Left lobe of liver (tissue), 2 donors: ENCODE measurements at places on chromosomes 5 and 9. TPM values are rescaled to one million over a fixed set of nuclear protein-coding genes. Genes with fewer than 3 reads are reported as not detected.

- DNase-seq, result no peak
Observed at GRCh38 chr9:89702401-89702800, 97.6 kb downstream of the GADD45G start.

- DNase-seq, result no peak
Observed at GRCh38 chr9:19788152-19788551, 685 bp downstream of the SLC24A2 start.

GRCh38 chr9:129710169-129710453 lies 42.7 kb downstream of the PTGES start:
- no peak for DNase-seq

DNA sequence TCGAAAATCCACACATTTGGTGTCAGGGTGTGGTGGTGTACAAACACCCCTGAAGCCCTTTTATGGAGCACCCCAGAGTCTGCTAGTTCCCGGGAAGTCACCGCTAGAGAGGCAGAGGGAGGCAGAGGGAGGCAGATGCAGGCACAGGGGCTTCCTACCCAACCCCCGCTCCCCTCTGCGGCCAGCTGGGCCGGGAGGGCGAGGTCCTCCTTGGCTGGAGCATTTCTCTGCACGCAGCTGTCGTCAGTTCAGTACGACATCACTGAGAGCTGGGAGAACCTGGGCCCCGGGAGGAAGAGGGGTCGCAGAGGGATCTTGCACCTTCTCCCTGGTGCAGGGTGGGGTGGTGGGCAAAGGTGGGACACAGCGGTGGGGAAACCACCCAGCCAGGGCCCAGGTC lies 15.8 kb upstream of the UBAC1 start:
- no peak for DNase-seq

DNA sequence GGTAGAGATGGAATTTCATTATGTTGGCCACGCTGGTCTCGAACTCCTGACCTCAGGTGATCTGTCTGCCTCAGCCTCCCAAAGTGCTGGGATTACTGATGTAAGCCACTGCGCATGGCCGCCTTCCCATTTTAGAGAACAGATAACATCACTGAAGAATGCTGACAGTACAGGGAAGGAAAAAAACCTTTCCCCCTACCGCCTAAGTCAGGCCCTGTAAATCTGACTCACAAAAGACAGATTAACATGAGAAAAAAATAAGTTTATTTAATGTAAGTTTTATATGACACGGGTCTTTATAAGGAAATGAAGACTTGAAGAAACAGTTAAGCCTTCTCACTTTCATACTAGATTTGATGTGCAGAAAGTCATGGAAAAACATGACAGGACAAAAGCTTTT lies 227.2 kb upstream of the ZNF608 start:
- no peak for DNase-seq

DNA sequence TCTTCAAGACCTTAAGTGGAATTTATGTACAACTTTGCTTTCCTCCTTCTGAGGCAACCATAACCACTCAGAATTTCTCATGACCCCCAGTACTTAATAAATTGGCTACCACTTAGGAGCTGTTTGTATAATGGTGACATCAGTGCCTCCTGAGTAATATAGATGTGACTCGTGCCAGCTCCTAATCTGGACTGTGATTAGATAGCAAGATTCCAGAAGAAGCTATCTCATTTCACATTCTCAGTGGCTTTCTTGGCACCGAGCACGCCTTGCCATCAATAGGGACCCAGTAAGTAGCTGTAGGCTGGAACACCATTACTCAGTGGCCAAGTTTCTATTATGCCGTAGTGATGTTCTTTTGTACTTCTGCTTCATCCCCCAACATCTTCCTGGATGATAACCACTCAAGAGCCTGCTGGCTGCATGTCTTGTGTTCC lies 228.8 kb downstream of the CD180 start:
- DNase-seq, result no peak

DNA sequence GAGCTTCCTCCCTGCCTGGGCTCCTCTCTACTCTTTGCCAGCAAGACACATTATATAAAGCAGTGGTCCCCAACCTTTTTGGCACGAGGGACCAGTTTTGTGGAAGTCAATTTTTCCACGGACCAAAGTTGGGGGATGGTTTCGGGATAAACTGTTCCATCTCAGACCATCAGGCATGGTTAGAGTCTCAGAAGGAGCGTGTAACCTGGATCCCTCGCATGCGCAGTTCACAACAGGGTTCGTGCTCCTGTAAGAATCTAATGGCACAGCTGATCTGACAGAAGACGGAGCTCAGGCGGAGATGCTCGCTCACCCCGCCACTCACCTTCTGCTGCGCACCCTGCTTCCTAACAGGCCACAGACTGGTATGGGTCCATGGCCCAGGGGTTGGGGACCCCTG lies 142.8 kb downstream of the LIFR start:
- DNase-seq, result no peak

- no peak for DNase-seq
Observed at GRCh38 chr5:147748590-147748989, 33.9 kb downstream of the JAKMIP2 start.

DNA sequence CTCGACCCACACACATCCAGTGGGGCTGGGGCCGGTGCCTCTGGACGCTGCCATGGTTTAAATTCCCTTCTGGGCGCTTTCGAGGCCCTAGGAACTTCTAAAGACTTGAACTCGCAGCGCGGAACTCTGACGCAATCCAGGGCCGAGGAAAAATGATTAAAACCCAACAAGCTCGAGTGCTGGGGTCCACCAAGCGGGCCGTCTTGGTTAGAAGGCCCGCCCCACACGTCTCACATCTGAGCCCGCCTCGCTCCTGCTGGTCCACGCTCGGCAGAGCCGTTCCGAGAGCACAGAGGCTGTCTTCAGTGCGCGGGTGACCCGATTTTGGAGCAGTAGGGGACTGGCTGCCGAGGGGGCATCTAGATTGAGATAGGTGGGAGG lies 1.5 kb downstream of the CRHBP start:
- no peak for DNase-seq

DNA sequence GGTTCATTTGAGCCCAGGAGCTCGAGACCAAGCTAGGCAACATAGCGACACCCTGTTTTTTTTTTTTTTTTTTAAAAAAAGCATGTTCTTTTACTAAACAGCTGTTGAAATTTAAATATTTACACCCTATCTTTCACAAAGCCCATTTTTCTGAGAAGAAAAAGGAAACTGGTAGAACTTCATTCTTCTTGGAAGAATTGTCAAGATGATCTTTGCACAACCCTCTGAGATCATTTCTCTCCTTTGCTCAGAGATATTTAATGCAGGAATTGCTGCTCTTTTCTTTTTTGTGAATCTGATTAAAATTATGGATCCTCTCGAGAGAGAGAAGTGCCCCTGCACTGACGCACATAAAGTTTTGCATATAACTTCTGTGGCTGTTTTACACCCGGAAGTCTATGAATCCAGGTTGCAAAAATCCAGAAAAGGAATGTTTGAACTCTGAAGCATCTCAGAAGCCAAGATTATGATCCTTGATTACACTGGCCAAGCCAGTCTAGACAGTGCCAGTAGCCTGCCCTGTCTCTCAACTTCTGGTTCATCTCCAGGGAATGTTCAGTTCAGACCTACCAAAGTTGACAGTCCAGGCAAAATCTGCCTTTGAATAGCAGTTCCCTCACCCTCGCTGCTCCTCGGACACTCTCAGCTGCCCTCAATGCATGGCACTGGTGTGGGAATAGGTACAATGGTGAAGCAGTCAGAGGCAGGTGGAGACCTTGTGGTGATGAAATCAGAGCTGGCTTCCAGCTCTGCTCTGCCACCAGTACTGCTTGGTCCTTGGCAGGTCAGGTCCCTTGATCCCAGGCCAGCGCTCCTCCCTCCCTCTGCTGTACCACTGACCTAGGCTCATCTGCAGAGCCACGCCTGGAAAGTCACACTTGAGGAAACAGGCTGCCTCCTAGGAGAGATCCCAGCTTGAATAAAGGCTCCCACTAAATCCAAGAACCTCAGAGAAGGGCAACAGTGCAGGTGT lies 13.3 kb upstream of the SLC31A2 start:
- DNase-seq, result peak; percentile 91

- DNase-seq, result no peak
Observed at GRCh38 chr5:169024421-169024820, 276.5 kb downstream of the SLIT3 start.

DNA sequence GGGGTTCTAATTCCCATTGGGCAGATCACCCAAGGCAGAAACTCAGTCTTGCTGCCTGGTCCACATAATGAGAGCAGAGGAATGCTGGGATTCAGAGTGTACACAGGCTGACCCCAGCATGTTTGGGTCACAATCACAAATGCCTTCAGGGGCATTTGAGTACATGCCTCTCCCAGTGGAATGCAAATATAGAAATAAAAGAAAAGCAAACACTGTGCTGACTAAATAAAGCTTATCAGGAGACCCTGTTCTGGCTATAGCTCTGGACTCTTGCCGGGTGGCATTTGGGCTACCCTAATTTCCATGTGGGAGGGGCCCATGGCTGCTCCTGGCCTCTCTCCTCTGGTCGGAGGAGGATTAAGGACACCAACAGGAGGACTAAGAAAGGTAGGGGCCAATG lies 121.4 kb downstream of the DOCK8 start:
- DNase-seq, result no peak

GRCh38 chr5:95808686-95809413 lies 13.7 kb downstream of the GLRX start:
- DNase-seq, result no peak

DNA sequence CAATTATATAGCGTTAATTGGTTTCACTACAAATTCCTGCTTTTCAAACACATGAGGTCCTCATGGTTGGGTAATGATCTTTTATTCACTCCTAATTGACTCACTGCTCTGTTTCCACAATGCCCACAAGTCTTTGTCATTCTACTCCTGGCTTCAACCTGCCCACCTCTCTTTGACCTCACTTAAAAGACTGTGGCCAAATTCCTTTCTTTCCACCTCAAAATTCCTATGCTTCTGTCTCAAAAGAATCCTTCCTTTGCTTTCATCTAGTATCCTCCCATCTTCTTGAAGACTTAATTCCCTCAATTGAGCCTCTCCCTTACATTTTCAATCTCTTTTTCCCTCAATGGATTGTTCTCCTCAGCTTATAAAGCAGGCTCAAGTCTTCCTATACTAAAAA lies 4.9 kb downstream of the APBA1 start:
- no peak for DNase-seq

- peak; percentile 54 for DNase-seq
Observed at GRCh38 chr5:72366324-72366976, 46.3 kb downstream of the PTCD2 start.

DNA sequence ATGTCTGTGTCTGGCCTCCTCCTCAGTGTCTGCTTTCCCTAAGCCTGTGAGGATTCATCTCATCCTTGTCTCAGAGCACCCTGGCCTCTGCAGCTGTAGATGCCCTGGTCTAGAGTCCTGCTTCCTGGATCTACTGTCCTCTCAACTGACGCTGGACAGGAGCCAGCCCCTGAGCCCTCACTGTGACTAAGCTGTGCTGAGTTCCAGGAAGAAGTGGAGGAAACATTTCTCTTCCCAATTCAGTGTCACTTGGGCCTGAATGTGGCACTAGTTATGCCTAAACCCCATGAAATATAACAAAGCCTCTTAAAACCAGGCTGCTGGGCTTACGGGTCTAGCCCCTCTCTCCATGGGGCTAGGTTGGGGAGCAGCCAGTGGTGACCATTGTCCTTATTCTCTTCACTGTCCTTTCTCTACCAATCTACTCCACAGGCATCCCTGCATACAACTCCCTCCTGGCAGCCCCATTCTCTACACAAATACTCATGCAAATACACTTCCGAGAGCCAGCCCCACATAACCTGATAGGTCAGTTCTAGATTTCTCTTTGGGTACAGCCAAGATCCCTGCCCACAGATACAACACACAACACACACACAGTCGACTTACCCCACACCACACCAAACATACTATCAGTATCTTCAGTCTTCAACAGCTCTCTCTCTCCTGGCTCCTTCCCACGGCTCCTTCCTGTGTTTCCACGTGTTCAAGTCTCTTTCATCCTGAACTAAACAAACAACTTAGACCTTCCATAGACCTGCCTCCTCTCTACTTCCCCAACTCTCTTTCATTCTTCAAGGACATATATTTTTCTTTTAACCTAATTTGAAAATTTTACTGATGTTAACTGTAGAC lies 220.8 kb downstream of the SNX18 start:
- peak; percentile 62 for DNase-seq

- DNase-seq, result no peak
Observed at GRCh38 chr5:67886761-67887160, 328.8 kb upstream of the PIK3R1 start.

DNA sequence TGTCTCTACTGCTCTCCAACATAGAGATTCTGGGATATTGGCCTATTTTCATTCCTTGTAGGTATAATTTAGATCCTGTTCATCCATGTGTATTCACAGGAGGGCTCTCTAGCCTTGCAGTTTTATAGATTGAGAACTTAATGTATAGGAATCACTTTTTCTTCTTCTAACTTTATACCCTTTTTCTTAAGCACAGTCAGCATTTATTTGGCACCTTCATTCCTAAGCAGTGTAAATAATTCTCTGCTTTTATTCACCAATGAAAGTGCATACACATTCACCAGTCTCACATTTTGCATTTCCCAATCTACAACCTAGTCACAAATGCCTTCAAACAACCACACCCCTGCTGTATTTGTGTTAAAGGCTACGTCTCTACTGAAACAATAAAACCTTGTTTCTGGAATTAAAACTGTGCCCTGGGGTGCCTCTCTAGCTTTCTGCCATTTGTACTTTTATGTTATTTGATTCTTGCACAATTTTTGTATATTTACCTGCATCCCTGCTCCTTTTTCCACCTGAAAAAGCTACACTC lies 49.3 kb downstream of the NREP start:
- DNase-seq, result no peak

GRCh38 chr9:37417252-37417803 lies 5.2 kb upstream of the GRHPR start:
- no peak for DNase-seq

- DNase-seq, result no peak
Observed at GRCh38 chr5:107376546-107377276, 294.0 kb downstream of the EFNA5 start.

DNA sequence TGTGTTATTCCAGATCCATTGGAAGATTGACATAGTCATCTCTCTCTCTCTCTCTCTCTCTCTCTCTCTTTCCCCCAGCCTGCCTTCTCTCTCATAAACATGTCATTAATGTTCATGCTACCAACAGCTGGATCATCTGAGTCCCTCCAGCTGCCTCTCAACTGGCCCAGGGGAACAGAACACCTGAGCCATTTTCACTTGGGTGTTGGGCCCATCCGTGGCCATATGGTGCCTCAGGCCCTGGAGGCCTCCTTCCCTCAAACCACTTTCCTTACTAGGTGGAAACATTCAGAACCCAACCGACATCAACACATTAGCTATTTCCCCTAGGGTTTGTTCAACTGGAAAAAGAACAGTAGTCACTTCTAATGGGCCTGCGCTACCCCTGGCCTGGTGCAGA lies 196.2 kb downstream of the FRMD3 start:
- no peak for DNase-seq

- no peak for DNase-seq
Observed at GRCh38 chr9:33051144-33051543, 25.3 kb downstream of the SMU1 start.

The RLN1 gene
- total RNA-seq, result not detected

The PCDHB15 gene
- 0.38 TPM for total RNA-seq

The CSF1R gene
- 15.2 TPM for total RNA-seq

The IFNA21 gene
- not detected for total RNA-seq

The ARRDC1 gene
- total RNA-seq, result 29.0 TPM
